ENCODE measurements at places on chromosomes 12 and 14.

- DNase-seq: peak; percentile 59
Measured at GRCh38 chr12:7100239-7100638, 8.0 kb upstream of the C1R start.

DNA sequence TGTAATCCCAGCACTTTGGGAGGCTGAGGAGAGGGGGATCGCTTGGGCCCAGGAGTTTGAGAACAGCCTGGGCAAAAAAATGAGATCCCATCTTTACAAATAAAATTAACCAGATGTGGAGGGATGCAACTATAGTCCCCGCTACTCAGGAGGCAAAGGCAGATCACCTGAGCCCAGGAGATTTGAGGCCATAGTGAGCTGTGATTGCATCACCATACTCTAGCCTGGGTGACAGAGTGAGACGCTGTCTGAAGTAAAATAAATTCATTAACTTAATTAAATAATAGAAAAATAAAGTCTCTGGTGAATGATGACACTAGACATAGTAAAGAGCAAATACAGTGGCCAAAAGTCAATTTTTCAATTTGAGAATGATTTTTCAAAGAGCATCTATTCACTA lies 16.1 kb upstream of the PLEKHA5 start:
- no peak for DNase-seq

DNA sequence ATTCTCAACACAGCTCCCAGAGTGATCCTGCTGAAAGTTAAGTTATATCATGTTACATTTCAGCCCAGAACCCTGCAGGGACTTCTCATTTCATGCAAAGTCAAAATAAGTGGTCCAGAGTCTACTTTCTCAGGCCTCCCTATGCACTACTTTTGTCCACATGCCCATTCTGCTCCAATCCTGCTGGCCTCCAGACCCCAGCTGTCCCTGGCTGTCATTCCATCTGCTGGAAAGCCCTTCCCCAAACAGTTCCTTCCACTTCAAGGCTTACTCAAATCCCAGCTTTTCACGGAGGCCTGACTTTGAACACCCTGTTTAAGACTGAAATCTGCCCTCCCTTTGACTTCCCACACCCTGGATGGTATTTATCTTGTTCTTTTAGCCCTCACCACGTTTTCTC lies 109.8 kb upstream of the DNM1L start:
- no peak for DNase-seq

- no peak for DNase-seq
Measured at GRCh38 chr12:69163681-69164362, 75.5 kb upstream of the CPSF6 start.

DNA sequence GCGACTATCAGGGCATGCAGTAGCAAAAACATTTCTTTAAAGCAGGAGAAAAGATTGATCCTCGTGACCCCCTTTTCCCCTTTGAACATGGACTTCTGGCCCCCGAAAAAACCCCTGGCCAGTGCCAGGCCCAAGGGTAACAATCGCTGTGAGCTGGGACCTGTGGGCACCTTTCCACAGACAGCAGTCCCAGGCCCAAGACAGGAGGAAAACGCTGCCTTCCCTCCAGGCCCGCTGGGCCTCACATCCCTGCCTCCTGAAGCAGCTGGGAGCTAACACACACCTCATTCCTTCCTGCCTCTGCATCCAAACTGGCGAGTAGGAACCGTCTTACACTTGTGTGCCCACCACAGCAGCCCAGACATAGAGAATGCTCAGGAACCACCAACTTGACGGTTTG lies 1.2 kb downstream of the VWF start:
- no peak for DNase-seq

DNA sequence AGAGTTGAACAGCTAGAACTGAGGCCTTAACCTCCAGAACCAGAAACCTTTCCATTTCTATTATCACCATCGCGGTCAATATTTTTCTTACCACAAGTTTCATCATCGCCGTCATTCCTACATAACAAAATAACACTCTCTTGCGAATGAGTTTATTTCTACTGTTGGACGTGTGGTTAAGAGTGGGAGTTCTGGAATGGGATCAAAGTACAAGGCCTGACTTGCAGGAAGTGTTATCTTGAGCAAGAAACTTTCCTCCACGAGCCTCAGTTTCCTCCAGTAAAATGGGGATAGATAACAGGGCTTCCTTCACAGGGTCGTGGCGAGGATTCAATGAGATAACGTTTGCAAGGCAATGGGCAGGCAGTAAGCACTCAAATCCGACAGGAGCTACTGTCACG lies 652 bp downstream of the SART3 start:
- DNase-seq: no peak

GRCh38 chr12:65903691-65904383 lies 79.6 kb downstream of the HMGA2 start:
- no peak for DNase-seq

- DNase-seq: peak; percentile 37
Measured at GRCh38 chr14:89933002-89933401, 21.5 kb downstream of the EFCAB11 start.

- DNase-seq: no peak
Measured at GRCh38 chr12:33184161-33184560, 255.5 kb downstream of the SYT10 start.

DNA sequence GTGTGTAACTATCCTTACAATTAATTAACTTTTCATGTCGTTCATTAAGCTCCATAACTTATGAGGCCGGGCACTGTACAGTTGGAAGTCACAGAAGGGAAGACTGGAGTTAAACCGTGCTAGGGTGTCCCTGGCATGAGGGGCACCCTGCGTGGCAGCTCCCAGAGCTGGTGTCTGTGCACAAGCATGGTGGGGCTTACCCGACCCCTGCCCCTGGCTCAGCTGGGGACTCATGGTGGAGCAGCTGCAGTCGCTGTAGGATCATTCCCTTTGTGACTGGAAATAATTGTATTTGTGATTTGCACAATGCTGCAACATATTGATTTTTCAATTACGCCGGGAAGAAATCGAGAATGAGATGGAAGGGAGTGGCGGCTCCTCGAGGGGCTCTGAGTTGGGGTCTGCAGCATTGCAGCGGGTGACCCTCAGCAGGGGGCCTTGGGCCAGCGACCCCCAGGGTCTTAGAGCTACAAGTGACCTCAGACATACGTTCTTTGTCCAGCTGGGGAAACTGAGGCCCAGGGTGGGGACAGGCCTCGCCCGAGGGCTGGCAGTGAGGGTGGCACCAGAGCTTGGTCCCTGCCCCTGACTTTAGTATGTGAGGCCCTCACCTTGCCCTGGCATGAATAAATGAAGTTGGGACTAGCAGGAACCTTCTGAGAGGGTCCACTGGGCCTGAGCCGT lies 125.4 kb downstream of the KIF26A start:
- DNase-seq: no peak

DNA sequence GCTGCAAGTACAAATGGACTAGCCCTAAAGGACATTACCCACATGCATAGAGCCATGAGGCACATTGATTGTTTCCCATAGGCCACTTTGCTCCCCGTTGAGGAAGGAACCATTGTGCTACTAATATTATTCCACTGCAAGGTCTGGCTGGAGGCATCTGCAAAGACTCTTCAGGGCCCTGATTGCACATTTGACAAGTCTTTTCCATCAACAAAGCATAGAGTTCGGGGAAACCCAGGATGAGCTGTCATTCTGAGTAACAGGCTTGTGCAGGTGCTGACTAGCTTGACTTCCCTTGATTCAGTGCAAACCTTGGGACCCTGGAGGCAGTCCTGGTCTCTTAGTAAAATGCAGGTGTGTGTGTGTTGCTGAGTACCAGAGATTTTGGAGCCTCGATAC lies 73.8 kb downstream of the SUSD6 start:
- peak; percentile 54 for DNase-seq

DNA sequence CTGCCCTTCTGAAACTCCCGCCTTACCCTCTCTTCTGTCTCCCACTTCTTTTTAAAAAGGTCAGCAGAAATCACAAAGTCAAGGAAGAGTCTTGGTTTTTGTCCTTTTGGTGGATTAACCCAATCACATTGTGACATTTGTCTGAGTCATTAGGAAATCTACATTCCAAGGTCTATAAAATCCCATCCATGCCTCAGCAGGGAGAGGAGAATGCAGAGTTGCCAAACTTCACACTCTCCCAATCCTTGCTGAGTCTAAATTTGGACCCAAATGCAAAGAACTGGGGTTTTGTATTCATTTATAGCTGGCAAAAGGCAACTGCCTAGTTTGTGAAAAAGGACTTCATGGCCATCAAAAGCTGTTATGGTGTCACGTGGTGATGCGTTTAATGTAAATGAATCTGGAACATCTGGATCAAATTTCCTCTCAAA lies 67.9 kb downstream of the TMEM30B start:
- DNase-seq: peak; percentile 33

GRCh38 chr12:11808931-11809330 lies 159.5 kb downstream of the ETV6 start:
- no peak for DNase-seq

DNA sequence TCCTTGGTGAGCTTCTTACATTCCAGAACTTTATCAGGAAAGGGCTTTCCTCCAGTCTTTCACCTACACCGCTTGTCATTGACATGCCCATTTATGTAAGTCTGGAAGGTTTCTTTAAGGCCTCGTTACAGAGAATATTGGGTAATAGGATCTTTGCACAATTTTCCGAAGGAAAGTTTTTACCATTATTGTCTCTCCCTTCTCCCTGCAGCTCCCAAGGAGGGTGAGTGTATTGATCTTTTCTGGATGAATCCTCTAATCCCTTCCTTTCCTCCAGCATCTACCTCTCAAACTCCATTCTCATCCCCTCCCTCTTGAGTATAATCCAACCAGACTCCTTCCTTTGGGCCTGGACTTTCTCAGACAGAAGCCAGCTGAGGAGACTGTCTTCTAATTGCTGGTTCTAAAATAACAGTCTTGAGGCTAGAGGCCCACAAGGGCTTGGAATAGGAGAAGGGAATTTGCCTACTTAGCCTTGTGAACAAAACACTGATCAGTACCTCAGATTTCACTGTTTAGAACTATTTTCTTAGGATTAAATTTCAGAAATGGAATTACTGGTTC lies 21.8 kb downstream of the WNK1 start:
- peak; percentile 27 for DNase-seq

- DNase-seq: no peak
Measured at GRCh38 chr12:112466011-112466422, 47.3 kb downstream of the PTPN11 start.

DNA sequence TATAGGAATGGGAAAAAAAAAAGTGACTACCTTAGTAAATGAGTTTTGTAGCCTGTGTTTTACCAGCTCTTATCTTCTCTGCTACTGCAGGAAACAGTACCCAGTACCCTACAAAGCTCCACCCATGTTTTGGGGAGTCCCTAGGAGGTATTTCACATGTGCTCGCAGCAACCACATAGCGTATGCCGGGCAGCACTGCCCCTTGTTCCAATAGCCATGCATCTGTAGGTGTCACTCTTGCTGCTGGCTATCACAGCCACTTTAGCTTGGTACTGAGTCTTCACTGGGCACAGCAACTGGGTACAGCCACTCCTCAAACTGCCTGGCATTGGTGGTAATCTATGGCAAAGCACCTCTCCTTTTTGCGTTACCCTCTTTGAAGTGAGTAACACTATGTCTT lies 2.0 kb upstream of the MDM1 start:
- DNase-seq: no peak

DNA sequence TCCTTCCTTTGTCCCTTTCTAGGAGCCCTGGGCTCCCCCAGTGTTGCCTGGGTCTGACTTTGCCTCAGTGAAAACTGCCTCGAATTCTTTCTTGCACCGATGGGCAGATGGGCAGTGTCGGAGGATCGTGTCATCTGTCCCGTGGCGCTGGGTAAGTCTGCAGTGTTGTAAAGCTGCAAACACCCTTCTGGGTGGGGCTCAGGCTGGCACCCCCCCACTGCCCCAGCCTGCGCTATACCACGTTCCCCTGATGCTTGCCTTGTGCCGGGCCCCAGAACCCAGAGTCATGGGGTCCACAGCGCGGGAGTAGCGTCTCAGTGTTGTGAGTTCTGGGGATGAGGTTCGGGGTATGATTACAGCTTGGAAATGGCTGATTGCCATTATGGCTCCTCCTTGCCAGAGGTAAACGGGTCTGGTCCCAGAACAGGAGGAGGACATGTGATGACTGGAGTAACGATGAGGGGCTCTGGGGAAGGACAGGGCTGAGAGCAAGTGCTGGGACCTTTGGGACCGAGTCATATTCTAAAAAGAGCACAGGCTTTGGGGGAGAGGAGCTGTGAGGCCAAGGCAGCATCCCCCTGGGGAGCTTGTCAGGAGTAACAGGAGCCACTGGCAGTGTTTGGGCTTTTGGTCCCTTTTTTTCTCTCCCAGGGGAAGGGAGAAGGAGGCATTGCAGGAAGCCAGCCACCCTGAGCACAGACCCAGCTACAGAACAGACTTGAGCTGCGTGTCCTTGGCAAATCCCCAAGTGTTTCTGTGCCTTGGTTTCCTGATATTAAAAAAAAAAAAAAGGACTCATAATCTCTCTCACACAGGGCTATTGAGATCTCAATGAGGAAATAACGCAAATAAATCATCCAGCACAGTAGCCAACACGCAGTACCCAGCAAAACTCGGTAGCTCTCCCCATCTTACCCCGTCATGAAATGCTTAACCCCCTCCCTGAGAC lies 4.3 kb downstream of the RTL1 start:
- DNase-seq: no peak

DNA sequence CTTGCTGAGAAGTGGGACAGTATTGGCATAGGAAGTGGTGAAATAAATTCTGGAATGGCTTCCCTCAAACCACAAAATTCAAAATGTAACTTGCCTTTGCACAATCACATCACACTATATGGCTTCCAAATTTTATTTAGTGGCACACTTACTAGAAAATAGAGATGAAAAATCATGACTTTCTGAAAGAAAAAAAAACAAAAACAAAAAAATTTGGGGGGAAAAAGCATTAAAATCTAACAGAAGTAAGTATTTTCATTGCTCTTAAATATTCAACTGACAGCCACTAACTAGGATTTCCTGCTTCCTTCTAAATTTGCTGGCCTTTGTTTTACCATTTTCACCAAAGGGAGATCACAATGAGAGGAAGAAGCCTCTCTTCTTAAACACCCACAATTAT lies 23.0 kb downstream of the ATF7 start:
- DNase-seq: no peak

GRCh38 chr14:90968025-90968424 lies 92.4 kb downstream of the RPS6KA5 start:
- DNase-seq: no peak

- no peak for DNase-seq
Measured at GRCh38 chr12:103600967-103601728, 14.1 kb downstream of the STAB2 start.

GRCh38 chr14:58882577-58883018 lies 244.8 kb downstream of the DACT1 start:
- DNase-seq: no peak

GRCh38 chr14:25875475-25875874 lies 722.4 kb downstream of the NOVA1 start:
- DNase-seq: no peak

- no peak for DNase-seq
Measured at GRCh38 chr14:61477712-61478462, 156.5 kb downstream of the PRKCH start.

- DNase-seq: no peak
Measured at GRCh38 chr12:121279507-121279915, 17.0 kb downstream of the CAMKK2 start.

DNA sequence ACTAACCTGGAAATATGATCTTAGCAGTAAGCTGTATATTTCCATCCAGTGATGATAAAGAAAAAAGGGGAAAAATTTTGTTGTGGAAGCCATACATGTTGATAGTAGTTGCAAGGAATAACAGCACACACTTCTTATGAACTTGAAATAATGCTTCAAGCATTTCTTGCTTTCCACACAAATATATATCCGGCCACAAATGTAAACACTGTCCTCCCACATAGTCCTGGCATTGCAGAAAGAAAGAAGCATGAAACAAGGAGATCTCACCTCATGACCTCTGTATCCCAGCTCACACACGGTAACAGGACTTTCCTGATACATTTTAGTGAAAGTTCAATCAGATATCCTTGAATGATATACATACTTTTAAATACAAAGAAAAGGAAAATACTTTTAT lies 56.0 kb downstream of the LLPH start:
- no peak for DNase-seq
